ENCODE measurements at places on chromosomes 2 and 18. TPM values are rescaled to one million over a fixed set of nuclear protein-coding genes. Genes with fewer than 3 reads are reported as not detected.

RAMP1 gene
- 6.4 TPM for total RNA-seq

ONECUT2 gene
- 1.2 TPM for total RNA-seq

SH3RF3 gene
- total RNA-seq: 14.8 TPM

TANK gene
- total RNA-seq: 52.1 TPM

REG1B gene
- not detected for total RNA-seq
